ENCODE measurements at places on chromosomes 11 and 22. TPM values are rescaled to one million over a fixed set of nuclear protein-coding genes. Genes with fewer than 3 reads are reported as not detected.

DNA sequence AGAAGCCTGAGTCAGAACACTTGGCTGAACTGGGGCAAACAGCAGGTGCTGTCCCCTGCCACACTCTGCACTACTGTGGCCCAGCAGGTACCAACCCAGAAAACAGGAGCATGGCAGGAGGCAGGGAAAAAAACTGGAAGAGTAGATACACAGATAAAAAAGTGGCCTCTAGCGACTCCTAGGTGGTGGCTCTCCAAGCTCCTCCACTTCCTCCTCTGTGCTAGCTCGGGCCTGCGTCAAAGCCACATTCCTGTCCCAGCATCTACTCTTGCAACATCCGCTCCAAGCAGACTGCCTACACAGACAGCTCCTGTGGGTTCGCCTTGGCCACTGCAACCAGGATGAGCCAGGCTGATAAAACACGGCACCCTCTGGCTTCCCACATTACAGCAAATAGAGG, 6.9 kb downstream of the OR8B12 start:
- no peak for DNase-seq

GRCh38 chr11:124167826-124168231, 15.3 kb upstream of the OR10D3 start:
- DNase-seq: no peak

- no peak for DNase-seq
These were observed 516.8 kb upstream of the FAT3 start for GRCh38 chr11:91707652-91708482.

DNA sequence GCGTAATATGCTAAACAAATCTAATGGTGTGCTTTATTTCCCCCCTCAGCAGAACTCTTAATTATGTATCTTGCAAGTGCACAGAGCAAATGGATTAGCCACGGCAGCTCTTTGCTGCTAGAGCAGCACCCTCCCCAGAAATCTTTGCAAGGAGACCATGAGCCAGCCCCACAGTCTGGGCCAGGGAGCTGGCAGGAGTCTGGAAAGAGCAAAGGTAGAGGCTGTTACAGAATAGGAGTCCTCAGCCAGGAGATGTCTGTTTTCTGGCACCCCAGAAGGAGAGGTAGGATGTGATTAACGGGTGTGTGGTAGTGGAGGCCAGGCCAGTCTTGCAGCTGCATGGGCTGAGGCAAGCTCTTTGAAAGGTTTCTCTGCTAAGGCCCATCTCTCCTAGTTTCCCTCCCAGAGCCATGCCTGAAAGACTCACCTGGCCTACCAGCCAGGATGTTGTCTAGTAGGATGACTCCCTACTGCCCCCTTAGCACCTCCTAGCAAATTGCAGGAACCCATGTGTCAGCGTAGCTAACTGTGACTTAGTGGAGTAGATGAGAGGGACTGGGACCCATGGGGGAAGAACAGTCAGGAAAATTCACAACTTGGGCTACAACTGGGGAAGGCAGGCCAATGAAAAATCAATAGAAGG, 557.2 kb downstream of the BUD13 start:
- DNase-seq: no peak

DNA sequence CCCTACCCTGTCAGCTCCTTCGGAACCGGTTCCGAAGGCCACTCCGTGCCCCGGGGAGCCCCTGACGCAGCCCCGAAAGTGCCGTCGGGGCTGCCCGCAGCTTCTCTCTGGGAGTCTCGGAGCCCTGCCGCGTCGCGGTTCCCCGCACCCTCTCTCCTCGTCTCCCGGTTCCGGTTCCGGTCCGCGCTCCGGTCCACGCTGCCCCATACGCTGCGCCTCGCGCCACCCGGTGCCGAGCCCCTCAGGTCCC, 618 bp downstream of the MTA2 start:
- no peak for DNase-seq

DNA sequence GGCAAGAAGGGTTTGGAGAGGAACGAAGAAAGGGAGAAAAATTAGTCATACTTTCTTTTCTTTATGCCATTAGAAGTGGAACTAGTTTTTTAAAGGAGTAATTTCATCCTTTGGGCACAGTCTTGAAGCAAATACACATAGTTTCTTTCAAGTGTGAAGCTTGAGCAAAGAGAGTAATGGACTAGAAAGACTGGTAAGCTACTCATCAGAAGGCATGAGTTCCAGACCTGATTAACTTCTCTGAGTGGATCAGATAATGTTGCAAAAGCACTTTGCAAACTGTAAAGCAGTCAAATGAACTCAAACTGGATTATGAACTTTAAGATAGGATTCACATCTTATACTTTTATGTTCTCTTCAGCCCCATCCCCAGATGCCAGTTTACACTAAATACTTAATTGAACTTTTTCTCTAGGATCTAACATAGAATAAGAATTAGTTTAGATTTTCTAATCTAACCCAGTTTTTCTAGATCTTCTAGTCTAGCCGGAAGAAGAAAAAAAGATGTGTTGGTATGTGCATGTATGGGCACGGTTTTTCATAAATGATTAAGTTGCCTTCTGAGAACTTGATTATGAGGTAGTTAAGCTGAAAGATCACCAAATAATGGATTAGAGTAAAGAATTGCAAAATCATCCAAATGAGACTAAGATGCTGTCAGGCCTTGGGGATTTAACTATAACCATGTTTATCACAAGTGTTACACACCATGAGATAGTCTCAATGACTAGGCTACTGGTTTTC, 2.5 kb downstream of the DDIAS start:
- no peak for DNase-seq

DNA sequence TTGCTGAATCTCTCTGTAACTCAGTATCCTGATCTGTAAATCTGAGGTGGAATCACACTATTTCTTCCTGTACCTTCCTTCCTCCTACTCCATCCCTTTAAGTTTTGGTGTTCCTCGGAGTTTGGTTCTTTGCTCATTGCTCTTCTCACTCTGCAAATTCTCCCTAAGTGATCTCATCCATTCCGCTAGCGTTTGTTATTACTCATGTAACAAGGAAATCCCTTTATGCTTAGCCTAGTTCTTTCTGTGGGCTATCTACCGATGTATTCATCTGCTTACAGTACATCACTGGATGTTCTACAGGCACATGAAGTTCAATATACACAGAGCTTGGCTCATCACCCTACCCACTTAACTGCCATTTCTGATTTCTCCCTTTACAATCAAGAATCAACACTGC, 1.6 kb upstream of the CEP295 start:
- no peak for DNase-seq

DNA sequence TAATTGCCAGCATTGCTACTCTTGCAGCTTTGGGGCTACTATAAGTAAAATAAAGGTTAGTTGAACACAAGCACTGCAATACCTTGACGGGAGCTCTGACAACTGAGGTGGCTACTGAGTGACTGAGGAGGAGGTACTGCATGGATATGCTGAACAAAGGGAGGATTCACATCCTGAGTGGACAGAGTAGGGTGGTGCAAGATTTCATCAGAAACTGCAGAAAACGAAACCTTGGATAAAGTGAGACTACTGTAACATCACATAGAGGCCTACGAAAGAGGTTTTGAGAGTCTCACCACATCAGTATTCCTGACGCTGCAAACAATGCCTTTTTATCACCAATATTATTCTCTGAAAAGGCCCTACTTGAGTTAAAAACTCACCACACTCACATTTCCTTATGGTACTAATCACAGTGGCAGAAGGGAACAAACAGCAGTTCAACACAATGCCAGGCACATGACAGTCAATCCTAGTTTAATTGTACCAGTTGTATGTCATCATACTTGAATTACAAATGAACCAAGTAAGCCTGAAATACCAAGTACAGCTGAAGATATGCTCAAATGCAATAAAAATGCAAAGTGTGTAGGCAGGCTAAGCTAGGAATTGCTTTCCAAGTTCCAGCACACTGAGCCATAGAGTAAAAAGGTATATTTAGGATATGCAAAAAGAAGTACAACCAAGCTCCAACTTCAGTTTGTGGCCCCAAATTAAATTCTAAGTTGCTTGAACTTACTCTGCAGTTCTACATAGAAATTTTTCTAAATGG, 4.0 kb upstream of the GPR83 start:
- no peak for DNase-seq

- DNase-seq: no peak
These were observed 785 bp downstream of the WT1 start for GRCh38 chr11:32434356-32435151.

DNA sequence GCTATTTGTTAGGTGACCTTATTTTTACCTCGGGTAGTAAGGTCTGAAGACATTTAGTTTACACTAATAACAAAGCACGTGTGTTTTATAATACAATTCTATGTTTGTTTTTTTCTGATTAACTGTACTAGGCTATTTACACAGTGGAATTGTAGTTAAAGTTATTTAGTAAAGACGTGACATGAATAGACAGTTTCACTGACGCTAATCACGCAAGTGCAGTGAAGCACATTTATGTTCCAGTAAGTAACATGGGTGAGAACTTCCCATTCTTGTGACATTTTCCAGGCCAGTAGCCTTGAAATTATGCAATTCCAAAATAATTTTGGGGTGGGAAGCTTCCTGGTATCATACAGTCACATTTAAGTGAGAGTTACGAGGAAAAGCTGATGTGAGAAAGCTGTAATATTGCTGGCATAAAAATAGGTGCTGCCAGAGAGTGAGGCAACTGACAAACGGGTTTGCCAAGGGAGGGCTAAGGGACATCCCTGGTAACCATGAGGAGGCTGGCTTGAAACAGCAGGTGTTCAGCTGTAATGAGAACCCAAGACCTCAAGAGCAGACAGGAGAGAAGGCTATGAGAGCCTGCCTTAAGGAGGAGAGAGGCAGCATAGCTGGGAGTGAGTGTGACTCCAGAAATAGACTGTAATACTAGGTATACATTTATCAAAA, 378.8 kb downstream of the DCDC1 start:
- DNase-seq: no peak

DNA sequence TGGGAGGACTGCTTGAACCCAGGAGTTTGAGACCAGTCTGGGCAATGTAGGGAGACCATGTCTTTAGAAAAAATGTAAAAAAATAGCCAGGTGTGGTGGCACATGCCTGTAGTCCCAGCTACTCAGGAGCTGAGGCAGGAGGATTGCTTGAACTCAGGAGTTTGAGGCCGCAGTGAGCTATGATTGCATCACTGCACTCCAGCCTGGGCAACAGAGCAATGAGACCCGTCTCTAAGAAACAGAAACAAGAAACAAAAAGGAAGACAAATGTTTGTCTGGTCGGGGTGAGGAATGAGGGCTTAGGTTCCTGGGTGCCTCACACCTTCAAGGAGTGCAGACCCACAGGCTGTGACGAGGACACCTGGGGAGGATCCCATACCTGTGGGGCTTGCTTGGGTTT, 191.9 kb downstream of the CEP164 start:
- DNase-seq: no peak

GRCh38 chr11:130639369-130639768, 190.9 kb downstream of the ADAMTS15 start:
- no peak for DNase-seq

DNA sequence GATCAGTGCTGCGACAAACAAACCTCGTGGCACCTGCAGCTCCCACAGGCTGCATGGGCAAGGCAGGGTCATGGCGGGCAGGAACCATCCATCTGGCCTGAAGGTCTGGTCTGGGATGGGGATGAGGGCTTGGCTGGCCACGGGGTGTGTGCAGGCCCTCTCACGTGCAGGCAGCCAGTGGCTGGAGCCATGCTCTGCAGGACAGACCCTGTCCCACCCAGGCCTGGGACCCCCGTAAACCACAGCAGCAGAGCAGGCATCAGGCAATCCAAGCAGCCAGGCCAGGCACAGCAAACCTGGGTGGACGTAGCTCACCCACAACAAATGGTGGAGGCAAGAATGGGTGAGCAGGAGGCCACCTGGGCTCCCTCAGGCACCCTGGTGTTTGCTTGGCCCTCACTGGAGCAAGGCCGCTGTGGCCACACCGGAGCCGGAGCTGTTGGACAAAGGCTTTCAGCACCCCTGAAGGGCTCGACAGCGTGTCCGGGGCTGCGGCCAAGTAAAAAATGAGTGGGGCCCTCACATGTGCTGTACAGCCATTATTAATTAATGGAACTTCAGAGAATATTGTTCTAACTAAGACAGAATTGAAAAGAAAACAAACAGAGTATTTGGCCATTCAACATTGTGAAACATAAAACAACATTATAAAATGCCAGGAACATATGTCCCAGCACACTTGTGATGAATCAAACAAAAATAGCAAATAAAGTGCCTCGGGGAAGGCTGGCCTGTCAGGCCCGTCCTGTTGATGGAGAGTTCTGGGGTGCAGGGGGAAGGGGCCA, 24.0 kb upstream of the GNB1L start:
- DNase-seq: no peak

DNA sequence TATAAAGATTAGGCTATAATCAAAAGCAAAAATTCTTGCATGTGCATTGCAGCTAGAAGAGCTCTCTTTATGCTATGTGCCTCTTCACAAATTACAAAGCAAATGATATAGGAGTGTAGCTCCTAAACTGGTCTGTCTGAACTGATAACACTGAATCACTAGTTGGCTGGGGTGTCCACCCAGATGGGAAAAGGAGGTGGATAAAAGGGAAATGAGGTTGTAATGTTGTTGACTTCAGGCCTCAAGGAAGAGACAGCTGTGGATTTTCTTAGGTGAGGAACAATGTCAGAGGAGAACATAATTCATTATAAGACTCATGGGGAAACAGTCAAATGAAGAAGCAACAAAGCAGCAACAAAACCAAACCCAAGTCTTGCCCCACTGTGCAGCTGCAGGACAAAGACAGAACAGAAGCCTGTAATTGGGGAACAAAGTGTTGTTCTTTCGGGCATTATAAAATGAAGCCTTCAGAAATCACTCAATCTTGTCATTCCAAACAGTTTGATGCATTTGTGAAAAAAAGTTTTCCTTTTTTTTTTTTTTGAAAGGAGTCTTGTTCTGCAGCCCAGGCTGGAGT, 130.1 kb upstream of the DDI1 start:
- no peak for DNase-seq

GRCh38 chr11:128757886-128758612, 64.2 kb downstream of the FLI1 start:
- DNase-seq: no peak

DNA sequence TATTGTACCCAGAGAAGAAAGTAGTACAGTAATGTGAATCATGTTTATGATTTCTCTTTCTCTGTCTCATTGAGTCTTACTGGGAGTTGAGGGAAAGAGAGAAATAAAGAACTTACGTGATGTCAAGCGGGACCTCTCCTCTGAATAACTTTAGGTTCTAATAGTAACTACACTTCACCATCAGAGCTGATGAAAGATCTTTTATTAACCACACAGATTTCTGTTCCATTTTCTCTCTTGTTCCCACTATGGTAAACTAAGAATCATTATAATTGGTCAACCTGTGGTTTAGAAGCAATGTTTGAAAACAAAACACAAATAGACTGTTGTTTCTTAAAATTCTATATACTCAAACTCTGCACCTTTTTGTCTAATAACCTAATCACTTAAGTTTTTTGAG, 142.3 kb downstream of the ELP4 start:
- no peak for DNase-seq

The ROBO4 gene
- 4.3 TPM for total RNA-seq

The KRTAP5-8 gene
- 0.22 TPM for total RNA-seq

The CD248 gene
- 4.5 TPM for total RNA-seq

The E2F8 gene
- 4.3 TPM for total RNA-seq

The CAPRIN1 gene
- 166 TPM for total RNA-seq
